NCI-H187 (cell line): ENCODE measurements at places on chromosomes 7 and 10.

DNA sequence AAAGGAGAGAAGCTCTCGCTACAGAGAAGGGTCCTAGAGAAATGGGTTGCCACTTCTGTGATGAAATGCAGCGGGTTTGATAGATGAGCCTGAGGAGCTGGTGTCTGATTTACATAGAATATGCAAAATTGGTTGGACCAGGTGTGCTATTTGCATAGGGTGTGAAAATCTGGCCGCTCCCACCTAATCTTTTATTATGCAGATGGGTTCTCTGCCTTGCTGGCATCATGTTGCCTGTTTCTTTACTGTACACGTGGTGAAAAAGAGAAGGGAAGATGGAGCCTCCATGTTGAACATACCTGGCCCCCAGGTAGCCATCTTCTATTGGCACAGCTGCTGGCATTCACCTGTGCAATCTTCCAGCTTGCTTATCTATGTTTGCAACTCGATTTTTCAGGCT lies 212.2 kb downstream of the ANKRD7 start:
- DNase-seq, result no peak

DNA sequence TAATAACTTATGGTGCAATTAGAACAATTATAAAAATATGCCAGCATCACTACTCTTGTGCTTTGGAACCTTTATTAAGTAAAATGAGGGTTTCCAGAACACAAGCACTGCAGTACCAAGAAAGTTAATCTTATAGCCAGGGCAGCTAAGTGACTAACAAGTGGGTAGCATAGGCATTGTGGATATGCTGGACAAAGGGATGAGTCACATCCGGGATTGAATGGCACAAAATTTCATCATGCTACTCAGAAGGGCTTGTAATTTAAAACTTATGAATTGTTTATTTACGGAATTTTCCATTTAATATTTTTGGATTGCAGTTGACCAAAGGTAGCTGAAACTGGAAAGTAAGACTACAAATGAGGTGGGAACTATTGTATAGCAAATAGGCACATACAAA lies 250.6 kb downstream of the C7orf25 start:
- DNase-seq, result no peak

- no peak for DNase-seq
Measured at GRCh38 chr10:122142641-122143237, 128.4 kb upstream of the BTBD16 start.

- DNase-seq, result no peak
Measured at GRCh38 chr10:70807556-70807955, 8.2 kb upstream of the SGPL1 start.

DNA sequence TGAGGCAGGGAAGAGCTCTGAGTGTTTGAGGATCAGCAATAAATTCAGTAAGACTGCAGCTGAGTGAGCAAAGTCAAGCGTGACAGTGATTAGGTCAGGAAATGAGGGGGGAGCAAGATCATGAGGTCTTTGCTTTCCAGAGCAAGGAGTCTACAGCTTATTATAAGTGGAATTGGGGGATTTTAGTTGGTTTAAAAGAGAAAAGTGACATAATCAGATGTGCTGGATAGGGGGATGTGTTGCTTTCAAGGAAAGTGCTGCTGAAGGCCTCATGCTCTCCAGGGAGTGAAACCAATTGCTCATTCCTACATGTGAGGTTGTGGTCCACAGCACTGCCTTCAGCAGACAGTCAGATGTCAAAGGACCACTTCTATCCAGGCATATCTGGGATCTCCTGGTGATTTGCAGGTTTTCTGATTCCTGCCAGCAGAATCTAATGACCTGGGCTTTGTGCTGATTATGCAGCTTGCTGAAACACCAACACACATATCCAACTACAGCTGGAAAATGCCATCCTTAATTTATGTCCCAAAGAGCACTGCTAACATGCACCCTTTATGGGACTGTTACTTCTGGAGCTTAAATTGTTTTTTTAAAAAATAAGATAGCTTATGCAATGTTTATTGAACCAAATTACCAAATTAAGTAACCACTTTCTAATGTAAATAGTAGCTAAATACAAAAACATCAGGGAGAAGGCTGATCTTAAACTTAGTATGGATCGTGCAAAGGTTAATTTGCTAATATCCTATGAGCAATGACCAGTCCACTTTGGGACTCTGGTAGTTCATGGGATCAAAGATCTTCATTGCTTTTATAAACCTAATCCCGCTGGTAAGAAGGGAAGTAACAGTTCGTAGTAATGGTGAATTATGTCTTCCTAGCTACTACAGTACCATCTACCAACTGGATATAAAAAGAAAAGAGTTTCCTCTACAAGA lies 607.6 kb downstream of the KCNMA1 start:
- no peak for DNase-seq

GRCh38 chr10:77836299-77836820 lies 90.2 kb downstream of the DLG5 start:
- DNase-seq, result no peak

GRCh38 chr10:86229811-86230556 lies 136.6 kb downstream of the GRID1 start:
- no peak for DNase-seq

DNA sequence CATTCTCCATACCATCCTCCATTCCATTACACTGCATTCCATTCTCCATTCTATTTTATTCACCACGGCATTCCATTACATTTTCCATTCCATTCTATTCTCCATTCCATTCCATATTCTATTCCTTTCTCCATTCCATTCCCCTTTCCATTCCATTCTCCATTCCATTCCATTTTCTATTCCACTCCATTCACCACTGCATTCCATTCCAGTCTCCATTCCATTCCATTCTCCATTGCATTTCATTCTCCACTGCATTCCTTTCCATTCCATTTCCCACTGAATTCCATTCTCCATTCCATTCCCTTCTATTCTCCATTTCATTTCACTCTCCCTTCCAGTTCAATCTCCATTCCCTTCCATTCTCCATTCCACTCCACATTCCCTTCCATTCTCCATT lies 79.6 kb downstream of the NSUN6 start:
- no peak for DNase-seq

DNA sequence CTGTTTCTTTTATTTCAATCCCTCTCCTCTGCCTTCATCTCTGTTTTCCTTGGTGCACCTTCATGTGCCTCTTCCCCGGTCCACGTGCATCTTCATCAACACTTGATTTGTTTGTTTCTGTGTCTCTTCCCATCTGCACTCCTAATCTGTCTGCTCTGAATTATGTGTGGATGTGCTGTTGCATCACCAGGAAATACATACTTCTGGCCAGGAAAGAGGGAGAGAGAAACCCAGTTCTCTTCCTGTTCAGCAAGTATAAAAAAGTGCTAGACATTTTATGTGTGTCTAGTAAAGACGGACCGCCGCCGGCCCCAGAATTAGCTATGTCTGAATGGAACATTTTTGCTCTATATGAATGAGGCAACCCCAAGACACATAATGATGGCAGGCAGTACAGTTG lies 93.8 kb downstream of the CALD1 start:
- no peak for DNase-seq

- DNase-seq, result no peak
Measured at GRCh38 chr10:129690248-129691070, 223.4 kb downstream of the MGMT start.

- DNase-seq, result no peak
Measured at GRCh38 chr7:142445019-142445686, 187.3 kb upstream of the PRSS58 start.

GRCh38 chr10:86665868-86666267 lies 2.4 kb upstream of the LDB3 start:
- DNase-seq, result no peak

GRCh38 chr10:132310701-132311337 lies 3.1 kb upstream of the STK32C start:
- no peak for DNase-seq

GRCh38 chr10:79353000-79353406 lies 5.7 kb downstream of the PPIF start:
- no peak for DNase-seq

- DNase-seq, result no peak
Measured at GRCh38 chr10:5970527-5970926, 6.8 kb downstream of the IL15RA start.

GRCh38 chr7:48933549-48934085 lies 9.3 kb downstream of the CDC14C start:
- DNase-seq, result no peak
